ENCODE measurements at places on chromosomes 5 and 9.

DNA sequence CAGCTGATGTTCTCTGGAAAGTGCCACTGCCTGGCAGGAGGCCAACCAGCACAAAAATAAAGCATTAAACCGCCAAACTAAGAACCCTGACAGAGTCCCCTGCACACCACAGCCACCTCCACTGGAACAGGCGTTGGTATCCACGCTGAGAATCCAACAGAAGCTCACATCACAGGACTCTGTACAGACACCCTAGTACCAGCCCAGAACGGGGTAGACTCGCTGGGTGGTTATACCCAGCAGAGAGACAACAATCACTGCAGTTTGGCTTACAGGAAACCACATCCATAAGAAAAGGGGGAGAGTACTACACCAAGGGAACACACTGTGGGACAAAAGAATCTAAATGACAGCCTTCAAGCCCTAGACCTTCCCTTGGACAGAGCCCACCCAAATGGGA is 15.0 kb upstream of the POU5F2 start:
- no peak for DNase-seq

GRCh38 chr9:137272241-137273094 is 5.1 kb upstream of the TOR4A start:
- no peak for DNase-seq

DNA sequence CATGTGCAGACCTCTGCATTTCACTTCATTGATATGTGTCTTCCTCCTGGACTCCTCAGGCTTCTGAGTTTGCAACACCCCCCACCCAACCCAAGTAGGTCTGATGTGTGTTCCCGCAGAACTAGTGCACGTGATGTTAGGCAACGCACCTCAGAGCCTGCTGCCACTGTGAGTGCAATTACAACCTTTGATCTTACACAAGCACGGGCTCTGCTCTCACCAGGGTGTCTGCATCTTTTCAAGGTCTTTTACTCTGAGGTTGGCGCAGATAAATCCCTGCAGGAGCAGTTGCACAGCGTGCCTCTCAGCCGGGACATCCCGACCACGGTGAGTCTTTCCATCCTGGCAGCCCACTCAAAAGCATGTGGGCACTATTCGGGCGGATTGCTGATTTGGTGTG is 80.1 kb downstream of the EGFLAM start:
- no peak for DNase-seq

DNA sequence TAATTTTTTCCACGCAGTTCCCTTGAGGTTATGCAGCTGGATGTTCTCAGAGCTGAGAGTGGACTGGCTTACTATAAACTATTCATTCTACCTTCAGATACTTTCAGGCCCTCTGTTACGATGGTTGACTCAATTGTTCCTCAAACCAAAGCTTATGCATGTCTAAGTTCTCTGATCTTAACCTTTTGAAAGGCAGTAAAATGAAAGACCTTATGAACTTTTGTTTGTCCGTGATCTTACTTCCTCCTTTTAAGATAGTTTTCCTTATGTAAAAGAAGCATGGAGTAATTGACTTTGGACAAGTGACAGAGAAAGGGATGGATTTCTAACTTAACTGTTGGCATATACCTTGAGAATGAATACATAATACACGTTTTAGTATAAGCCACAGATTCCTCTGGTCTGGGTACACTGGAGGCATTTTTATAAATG is 575.7 kb downstream of the PDE4D start:
- no peak for DNase-seq

DNA sequence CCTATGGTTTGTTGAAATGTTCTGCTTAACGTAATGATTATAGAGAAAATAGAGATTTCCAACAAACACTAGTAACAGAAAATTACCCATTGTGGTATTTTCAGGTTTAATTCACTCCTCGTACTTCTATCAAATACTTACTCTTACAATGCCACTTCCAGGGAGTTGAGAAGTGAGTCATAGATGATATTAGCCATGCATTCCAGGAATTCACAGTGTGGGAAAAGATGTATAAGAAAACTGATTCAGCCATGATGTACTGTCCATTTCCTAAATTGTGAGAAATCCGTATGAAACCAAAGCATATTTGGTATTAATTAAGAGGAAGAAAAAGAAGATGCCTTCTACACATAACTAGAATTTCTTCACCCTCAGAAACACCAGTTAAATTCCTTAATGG is 1854.6 kb upstream of the WWC1 start:
- DNase-seq = no peak

Measured in hindlimb muscle (tissue), 1 donor.